ENCODE measurements at places on chromosomes 6 and 20.

DNA sequence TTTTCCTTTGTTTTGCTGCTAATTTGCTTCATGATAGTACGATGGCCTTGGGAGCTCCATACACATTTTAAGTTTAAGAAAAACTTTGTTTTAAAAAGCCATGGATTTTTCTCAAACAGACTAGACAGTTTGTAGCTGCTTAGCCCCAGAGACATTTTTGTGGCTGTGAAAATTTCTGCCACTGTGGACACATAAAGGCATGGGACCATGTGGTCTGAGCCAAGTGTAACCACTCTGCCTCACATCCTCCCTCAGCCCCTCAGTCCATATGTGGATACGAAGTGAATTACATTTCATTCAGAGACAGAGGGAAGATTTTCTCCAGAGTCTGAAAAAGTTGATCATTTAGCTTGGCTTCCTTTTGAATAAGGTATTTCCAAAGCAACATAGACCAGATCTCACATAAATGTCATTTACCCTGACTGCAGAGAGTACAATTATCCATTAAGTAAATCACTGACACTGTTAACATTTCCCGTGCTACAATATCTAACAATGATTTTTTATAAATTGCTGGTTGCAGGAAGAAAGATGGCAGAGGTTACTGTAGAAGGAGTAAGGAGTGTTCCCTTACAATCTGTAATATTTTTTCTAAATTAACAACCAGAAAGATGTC is 87.4 kb downstream of the GJA1 start:
- no peak for DNase-seq

DNA sequence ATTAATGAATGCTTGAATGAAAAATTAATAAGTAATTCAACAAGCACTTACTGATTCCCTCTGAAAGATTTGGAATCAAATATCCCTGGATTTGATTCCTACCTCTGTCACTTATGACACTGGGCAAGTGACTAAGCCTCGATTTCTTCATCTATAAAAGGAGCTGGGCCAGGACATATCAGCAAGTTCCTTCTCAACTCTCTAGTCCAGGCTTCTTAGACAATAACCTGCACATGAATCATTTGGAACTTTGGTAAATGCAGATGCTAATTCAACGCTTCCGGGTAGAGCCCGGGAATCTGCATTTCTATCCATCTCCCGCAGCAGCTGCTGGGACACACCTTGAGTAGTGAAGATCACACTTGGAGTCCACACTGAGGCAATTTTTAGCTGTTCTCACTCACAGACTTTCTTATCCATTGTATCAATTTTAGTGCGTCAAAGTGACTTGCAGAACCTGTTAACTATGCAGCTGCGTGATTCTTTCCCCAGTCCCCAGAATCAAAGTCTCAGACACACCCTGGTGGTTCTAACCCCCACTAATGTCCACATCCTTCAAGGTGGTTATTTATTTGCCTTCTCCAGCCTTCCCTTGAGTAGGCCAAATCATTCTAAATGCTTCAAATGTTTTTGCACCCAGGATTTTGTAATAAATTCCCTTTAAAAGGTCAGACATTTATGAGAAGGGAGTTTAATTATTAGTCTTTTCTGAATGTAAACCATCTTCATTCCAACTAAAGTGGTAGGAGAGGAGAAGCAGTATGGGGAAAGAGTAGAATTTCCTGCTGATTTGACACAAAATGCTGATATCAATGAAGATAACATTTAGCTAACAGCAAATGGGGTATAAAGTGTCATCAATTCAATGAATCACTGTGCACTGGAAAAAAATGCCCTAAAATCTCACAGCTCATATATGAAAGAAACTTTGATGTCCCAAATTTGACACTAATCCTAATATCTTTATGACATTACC is 26.0 kb upstream of the CCND3 start:
- DNase-seq, result no peak

GRCh38 chr6:150536835-150537234 is 62.9 kb upstream of the PLEKHG1 start:
- DNase-seq, result no peak

DNA sequence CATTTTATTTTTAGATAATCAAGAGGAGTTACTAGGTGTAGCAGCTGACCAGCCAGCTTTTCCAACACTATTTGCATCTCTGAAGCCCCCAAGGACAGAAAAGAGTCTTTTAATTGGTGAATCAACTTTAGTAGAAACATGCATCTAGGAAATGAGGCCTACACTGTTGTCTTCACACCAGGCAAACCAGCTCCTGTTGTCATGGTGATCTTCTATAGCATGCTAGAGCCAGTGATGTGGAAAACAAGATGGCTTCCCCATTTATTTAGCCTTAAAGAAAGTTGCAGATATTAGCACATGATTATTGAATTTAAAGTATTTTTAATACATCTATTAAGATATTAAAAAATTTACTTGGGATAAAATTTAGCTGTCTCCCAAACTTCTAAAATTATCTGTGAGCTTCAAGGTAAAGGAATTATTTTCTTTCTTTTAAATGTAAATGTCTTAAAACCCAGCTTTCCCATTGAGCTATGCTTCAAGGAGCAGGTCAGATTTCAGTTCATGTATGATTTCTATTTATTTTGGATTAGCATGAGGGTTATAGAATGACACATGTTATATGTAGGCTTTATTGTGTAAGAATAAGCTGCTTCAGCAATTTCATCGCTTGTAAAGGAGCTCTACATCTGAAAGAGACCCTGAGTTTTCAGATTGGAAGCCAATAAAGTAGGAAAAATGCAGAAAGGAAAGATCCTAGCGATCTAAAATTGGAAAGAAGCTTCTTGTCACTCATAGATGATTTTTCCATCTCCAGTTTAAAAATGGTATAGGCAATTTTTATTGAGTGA is 564.9 kb upstream of the CITED2 start:
- DNase-seq, result no peak

DNA sequence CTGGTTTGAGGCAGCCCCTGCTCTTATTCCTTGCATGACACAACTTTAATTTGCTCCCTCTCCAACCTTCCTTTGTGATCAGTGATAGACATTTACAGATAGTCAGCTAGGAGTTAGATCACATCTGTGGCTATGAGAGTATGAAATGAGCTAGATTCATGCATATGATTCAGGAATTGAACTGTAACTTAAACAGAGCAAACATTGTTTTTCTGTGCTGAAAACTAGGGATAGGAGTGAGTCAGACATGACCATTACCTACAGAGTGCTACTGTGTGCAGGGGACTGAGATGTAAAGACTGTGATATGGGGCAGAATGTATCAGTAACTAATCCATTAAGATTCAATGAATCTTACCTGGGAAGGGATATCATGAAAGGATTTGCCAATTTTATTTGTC is 279.4 kb upstream of the SPTLC3 start:
- no peak for DNase-seq

DNA sequence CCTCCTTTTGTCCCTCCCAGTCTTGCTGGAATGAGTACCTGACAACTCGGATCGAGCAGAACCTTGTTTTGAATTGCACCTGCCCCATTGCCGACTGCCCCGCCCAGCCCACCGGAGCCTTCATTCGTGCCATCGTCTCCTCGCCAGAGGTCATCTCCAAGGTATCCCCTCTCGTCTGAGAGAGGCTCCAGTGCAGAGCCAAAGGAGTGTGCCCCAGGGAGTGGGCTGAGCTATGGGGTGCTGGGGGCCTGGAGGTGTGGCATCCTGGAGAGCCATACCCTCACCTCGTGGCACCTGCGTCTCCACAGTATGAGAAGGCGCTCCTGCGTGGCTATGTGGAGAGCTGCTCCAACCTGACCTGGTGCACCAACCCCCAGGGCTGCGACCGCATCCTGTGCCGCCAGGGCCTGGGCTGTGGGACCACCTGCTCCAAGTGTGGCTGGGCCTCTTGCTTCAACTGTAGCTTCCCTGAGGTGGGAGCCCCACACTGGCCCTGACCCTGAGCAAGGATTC is 8.8 kb downstream of the DNPH1 start:
- DNase-seq, result no peak

DNA sequence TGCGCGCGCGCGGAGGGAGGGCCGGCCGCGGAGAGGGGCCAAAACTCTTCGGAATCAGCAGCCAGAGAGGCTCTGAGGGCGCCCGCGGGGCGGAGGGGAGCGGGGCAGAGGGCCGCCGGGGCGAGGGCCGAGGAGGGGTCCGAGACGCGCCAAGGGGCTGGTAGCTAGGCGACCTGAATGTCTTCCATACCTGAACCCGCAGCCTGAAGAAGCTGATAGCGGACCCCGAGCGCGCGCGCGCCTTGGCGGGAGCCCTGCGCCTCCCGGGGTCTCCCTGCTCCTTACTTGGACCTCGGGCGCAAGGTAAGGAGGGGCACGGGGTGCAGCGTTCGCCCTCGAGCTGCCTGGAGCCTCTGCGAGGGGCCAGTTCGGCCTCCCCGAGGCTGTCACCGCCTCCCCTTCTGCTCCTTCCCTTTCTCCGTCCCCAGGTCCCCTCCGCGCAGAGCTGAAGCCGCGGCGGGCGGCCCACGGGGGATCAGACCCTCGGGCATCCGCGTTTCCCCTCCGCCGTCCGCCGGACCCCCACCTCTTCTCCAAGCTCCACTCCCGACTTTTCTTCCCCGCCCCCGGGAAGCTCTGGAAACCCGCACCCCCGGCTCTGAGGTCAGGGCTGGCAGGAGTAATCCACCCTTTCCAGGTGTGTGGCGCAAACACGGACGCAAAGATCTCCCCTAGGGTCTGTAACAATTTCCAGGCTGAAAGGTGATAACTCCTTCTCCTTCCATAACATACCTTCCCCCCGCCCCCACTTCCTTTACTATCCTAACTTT is 13.1 kb upstream of the DEK start:
- DNase-seq, result peak; percentile 16

- no peak for DNase-seq
Observed at GRCh38 chr6:137964876-137965275, 97.8 kb downstream of the TNFAIP3 start.

GRCh38 chr6:132354517-132355167 is 46.6 kb downstream of the MOXD1 start:
- DNase-seq, result no peak

- no peak for DNase-seq
Observed at GRCh38 chr6:98033617-98034016, 750.6 kb upstream of the MMS22L start.

Data from GM13977 (cell line).